ENCODE measurements at places on chromosomes 13 and 19.

GRCh38 chr19:5134691-5135090, 165.8 kb downstream of the KDM4B start:
- no peak for DNase-seq

DNA sequence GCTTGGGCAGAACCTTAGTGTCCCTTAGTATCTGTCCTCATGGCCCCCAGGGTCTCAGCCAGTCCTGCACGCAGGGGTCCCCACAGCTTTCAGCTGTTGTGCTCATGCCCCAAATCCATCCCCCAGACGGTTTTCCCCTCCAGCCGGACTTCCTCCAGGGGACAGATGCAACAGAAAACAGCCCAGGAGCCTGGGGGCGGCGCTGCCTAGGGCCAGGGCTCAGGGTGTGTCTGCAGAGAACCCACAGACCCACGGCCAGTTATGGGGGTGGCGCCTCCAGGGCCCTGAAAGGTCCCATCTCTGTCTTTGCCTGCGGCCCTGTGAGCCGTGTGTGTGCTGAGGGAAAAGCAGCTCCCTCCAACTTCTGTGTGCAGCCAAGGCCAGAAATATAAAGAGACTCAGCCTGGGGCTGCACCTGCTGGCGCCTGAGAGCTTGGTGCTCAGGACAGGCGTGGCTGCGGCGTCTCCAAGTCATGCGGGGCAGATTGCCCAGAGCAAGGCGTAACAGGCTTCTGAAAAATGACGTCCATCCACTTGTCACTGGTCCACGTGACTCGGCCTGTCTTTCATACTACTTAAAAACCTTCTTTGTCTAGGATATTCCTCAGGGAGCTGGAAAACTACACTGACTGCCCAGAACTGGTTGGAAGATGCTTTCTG, 22.1 kb upstream of the F7 start:
- DNase-seq: no peak

DNA sequence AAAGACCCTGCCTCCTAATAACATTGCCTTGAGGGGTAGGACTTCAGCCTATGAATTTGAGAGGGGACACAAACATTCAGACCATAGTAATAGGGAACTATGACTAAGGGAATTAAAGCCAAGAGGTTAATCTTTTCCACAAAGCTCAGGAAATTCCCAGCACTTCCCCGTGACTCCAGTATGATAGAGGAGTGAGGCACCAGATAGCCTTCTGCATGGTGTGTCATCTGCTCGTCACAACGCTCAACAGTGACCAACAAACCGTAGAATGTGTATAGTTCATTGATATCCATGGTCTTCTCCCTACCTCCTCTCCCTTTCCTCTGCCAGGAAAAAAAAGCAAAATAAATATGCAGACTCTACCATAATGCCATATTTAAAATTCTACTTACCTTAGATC, 64.4 kb downstream of the B3GLCT start:
- DNase-seq: no peak

GRCh38 chr19:35882114-35882832, 13.9 kb downstream of the APLP1 start:
- peak; percentile 51 for DNase-seq

GRCh38 chr13:113495494-113496210, 5.1 kb upstream of the DCUN1D2 start:
- no peak for DNase-seq

- no peak for DNase-seq
Observed at GRCh38 chr19:20154636-20155035, 12.4 kb upstream of the ZNF486 start.

- DNase-seq: no peak
Observed at GRCh38 chr19:7372810-7373209, 24.1 kb downstream of the ARHGEF18 start.

GRCh38 chr19:3358689-3359014, 7.7 kb upstream of the NFIC start:
- no peak for DNase-seq

DNA sequence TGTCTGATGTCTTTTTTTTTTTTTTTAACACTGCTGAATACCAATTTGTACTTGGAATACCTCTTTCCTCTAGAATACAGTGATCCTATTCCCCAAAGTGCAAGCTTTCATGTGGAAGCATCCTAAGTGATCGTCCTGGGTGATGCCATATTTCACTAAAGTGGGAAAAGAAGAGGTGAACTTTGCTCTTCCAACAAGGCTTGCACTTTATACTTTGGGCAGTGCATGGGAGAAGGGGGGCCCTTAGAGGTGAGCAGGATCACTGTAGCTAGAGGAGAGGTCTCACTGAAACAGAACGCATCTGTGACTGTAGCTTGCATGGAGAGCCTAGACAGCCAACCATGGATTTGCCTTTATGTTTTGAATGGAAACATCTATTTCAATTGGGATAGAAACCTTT, 173.8 kb downstream of the STK24 start:
- no peak for DNase-seq

DNA sequence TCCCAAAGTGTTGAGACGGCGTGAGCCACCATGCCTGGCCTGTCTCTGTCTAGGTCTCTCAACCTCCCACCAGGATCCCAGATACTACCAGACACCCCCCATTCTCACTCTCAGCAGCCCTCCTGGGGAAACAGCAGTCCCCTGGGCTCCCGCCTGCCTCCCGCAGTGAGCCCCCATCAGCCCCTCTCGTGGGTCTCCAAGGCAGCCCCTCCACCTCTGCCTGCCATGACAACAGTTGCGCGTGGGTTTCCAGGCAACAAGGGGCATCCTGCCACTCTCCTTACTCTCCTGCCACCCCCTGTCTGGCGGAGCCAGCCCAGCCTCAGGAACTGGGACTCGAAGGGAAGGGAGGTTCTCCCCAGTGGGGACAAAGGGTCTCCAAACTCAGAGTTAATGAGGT, 5.2 kb downstream of the LRRC4B start:
- DNase-seq: no peak

GRCh38 chr19:16969135-16969534, 57.5 kb downstream of the CPAMD8 start:
- DNase-seq: no peak

DNA sequence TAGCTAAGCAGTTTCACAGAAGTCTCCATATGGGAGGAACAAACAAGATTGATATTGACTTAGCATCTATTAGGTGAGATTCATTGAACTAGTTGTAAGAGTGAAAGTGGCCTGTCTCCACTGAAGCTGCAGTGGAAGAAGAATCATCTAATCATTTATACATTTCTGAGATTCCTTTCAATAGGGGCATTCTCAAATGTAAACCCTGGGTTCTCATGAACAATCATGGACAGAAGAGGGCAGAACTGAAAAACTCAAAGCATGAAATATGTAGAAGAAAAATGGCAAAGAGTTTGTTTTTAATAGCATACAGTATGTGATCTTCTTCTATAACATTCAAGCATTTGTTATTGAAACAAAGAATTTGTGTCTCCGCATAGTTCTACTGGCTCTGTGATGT, 17.6 kb upstream of the POSTN start:
- DNase-seq: no peak

DNA sequence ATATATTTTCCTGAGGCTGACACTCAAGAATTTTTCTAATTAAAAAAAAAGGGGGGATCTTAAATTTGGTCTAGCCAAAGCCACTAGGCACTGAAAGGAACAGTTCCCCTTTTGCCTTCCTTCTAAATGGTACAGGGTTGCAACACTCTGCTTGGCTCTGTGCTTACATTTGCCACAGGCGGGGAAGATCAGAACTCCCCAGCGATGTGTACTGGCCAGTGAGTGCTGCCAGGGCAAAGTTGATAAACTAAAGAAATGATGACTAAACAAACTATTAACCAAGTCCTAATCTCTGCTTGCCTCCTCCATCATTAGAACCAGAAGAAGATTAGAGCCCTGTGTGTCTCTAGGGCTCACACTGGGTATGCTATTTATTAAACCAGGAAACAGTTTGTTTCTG, 75.3 kb upstream of the SCEL start:
- no peak for DNase-seq

DNA sequence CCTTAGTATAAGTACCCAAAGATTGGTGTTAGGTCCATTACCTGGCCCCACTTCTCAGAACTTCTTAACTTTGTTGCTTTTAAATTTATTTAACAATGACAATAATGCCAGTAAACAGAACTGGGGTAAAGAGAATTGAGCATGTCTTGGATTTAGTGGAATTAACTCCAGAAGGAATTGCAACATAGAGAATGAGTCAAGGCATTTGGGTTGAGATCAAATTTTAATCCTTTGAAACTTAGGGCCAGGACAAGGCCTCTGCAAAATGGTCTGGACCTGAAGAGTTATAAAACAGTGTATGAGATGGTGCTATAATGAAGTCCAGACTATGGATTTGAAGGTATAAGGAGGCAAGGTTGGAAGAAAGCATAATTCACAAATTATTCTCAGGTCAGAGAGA, 1030.4 kb downstream of the SLITRK5 start:
- DNase-seq: peak; percentile 1

GRCh38 chr13:106755542-106755941, 187.6 kb upstream of the ARGLU1 start:
- DNase-seq: no peak

DNA sequence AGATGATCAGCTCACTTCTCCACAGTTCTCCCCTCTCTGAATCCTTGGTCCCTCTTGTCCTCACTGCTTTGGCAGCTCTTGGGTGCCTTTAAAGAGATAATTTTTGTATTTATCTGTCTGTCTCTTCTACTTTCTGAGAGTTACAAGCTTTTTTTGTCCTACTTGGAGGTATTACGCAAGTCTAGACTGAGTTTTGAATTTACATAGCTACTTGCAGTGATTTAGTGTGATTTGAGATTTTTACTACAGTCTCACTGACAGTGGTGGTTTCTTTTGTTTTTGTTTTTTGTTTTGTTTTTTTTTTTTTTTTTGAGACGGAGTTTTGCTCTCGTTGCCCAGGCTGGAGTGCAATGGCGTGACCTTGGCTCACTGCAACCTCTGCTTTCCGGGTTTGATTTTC, 22.1 kb downstream of the URI1 start:
- no peak for DNase-seq

- no peak for DNase-seq
Observed at GRCh38 chr13:106882246-106882645, 314.3 kb upstream of the ARGLU1 start.

GRCh38 chr19:57321751-57322150, 1.5 kb downstream of the ZNF543 start:
- DNase-seq: no peak

GRCh38 chr13:27362064-27362751, 62.2 kb upstream of the GTF3A start:
- DNase-seq: peak; percentile 23

- no peak for DNase-seq
Observed at GRCh38 chr13:40101708-40102359, 446.4 kb downstream of the COG6 start.
